ENCODE measurements at places on chromosomes 1 and 21.

GRCh38 chr1:86825319-86825718, 88.6 kb downstream of the SELENOF start:
- DNase-seq: no peak

DNA sequence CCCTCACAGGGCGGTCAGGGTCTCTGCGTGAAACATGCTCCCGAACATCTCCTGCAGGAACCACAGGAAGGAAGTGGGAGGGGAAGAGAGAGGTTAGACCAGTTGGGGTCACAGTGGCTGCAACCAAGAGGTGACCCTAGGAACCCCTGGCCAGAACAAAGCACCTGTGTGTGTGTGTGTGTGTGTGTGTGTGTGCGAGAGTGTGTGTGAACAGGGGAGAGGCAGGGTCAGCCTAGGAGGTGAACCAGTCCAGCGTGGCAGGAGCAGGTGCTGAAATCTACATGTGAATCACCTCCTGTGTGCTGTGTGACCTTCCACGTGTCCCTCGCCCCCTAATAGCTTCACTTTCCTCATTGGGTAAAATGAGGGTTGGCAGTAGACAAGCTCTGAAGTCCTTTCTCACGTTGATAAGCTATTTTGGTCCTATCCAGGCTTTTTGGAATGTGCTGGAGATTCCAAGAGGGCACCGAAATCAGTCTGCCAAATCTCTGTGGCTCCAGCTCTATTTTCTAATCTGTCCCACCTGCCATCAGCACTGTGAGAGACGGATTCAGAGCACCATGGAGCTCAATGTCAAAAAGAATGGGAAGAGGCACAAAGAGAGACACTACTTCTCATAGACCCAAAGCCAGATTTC, 27.8 kb downstream of the SLC26A9 start:
- DNase-seq: no peak

GRCh38 chr1:119656410-119656955, 8.4 kb upstream of the ZNF697 start:
- no peak for DNase-seq

- DNase-seq: no peak
Measured at GRCh38 chr21:45250914-45251634, 36.6 kb downstream of the POFUT2 start.

GRCh38 chr1:117061986-117062415, 1.9 kb downstream of the TTF2 start:
- no peak for DNase-seq

DNA sequence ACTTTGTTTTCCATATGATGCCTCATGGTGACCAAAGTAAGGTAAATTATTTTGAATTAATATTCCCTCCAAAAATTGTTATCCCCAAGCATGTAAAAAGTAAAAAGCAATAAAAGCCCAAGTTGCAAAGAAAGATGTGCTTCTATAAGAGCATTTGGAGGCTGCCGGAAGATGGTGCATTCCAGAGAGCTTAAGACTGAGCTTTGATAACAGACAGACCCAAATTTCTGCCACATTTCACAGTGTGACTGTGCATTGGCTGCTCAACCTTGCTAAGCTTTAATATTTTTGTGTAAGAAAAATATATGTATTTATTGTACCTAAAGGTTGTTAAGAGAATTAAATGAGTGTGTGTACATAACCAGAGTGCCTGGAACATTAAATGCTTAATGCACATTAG, 67.9 kb downstream of the CYYR1 start:
- no peak for DNase-seq

GRCh38 chr1:2046953-2047748, 3.1 kb upstream of the PRKCZ start:
- DNase-seq: no peak

DNA sequence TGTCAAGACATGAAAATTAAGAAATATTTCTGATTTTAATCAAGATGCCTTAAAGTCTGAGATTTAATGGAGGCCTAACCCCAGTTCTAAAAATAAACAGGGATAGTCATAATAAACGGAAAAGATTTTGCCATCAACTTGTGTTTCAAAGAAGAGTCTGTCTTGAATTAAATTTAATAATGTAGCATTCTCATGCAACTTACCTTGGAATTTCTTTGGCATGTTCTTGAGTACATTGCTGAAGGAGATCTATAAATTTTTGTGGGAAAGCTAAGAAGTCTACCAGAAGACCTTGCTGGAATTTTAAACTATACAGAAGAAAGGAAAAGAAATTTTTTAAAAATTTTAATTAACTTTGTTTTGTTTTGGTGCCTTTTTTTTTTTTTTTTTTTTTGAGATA, 10.6 kb downstream of the SASS6 start:
- DNase-seq: no peak

DNA sequence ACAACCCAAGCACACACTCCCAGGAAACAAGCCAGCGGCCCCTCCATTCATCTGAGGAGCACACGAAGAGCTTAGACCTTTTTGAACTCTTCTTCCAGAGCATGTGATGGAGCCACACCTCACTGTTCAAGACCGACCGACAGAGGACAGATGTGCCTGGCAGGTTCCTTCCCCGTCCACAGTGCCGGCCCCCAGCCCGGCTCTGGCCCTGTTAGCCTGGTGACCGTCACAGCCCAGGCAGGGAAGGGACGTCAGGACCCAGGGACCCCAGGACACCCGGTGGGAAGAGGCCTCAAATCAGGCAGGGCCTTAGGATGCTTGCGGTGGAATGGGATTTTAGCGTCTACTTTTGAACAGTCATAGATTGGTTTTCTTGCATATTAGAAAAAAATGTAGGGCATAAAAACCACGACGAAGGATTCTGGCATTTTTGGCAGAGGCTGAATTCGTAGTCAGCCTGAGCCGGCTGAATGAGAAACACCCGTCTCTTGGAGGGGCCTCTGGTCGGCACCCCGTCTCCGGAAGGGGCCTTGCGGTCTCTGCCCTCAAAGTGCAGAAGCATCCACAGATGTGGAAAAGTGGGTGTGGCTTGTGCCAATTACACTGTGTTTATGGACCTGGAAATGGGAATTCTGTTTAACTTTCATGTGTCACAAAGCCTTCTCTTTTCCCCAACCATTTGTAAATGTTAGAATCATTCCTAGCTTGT, 79.3 kb downstream of the SIK1 start:
- no peak for DNase-seq

DNA sequence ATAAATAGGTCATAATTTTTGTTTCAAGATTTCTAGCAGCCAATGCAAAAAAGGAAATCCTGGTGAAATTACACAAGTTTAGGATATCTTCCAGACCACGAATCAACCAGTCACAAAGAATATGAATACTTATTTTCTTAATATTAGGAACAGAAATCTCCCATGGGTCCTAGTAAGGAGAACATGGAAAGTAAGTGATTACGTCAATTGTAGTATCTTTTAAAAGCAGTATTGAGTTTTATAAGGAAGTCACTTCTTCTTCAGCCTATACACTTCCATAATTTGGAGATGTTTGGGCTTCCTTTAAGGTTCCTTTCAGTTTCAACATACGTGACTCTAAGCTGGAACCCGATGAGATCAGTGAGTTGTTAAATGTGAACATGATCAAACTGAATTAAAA, 534.5 kb downstream of the USP25 start:
- no peak for DNase-seq

DNA sequence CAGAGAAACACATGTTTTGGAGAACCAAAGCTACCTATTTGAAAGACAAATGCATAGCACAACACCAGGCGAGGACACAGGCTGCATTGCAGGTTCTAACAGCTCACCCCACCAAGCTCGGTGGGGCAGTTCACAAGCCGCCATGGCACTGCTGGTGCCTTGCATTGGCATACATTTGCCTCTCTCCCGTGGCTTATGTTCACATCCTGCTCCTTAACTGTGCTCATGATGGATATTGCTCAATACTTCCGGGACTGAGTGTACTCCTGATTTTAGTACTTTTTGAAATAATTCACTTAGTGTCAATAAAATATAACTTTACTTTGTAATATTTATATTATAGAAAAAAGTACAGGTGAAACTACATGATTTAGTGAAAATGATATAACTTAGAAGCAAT, 1187.4 kb upstream of the NCAM2 start:
- no peak for DNase-seq

DNA sequence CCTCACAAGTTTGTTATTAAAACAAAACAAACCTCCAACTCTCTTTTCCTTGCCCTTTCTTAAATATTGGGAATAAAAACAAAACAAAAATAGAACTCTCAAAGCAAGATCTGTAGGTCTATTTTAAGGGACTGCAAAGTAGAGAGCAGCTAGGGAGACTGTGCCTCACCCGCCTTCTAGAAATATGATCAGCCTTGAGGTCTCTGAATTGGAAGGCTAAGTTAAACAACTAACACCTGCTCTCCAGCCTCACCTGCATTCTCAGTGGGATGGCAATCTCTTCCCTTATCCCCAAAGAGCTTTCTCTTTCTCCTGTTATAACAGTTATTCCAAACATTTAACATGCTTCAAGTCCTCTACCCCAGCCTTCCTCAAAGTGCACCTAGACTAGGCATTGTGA, 75.5 kb upstream of the TNR start:
- no peak for DNase-seq

- no peak for DNase-seq
Measured at GRCh38 chr1:156344409-156344808, 6.1 kb downstream of the TSACC start.

- no peak for DNase-seq
Measured at GRCh38 chr1:157585984-157586383, 11.9 kb downstream of the FCRL4 start.

DNA sequence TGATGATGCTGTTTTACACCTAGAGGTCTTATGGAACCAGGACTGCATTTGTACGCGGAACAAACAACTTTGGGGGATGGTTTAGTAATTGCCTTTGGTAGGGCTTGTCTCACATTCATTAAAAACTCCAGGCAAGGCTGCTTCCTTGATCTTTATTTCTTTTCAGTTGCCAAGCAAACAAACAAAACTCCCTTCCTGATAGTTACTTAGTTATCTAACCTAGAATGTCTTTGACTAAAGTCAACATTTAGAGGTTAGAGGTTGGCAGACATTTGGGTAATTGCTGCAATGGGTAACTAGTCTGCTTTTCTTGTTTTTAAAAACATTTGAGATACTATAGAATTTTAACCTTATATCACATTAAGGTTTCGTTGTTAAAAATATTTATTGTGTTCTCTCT, 500.9 kb upstream of the PTBP2 start:
- DNase-seq: no peak

- DNase-seq: no peak
Measured at GRCh38 chr1:230208619-230209261, 141.7 kb downstream of the GALNT2 start.

GRCh38 chr1:9426291-9426711, 113.0 kb upstream of the SLC25A33 start:
- DNase-seq: no peak

- no peak for DNase-seq
Measured at GRCh38 chr1:197633447-197634078, 141.7 kb downstream of the DENND1B start.

DNA sequence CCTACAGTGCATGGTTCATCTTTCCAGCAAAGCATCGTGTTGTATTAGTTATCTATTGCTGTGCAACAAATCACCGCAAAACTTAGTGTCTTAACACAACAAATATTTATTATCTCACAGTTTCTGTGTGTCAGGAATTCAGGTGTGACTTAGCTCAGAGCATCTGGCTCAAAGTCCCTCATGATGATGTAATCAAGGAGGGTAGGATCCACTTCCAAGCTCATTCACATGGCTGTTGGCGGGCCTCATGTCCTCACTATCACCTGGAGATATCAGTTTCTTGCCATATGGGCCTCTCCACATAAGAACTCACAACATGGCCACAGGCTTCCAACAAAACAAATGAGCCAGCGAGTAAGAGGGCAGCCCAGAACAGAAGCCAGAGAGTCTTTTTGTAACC, 135.6 kb upstream of the GJB5 start:
- no peak for DNase-seq

GRCh38 chr1:54564312-54565112, 16.5 kb downstream of the ACOT11 start:
- DNase-seq: no peak

DNA sequence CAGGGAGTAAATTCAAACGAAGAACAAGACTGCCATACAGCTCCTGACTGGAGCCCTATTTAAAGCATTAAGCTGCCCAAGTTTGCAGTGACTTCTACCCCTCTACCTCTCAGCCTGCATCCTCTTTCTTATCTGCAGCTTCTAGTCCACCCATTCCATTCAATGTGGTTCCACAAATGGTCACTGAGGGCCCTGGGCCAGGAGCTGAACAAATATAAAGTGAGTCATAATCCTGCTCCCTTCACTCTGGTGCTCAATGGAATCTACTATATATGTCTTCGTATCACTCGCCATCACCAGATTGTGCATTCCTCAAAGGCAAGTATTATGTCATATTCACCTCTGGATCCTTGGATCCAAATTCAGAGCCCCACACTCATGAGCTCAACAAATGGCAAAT, 398.7 kb downstream of the BRINP2 start:
- DNase-seq: no peak

GRCh38 chr1:109802136-109802900, 38.6 kb upstream of the EPS8L3 start:
- DNase-seq: no peak
